ENCODE measurements at places on chromosomes 7 and 10.
A peak's percentile ranks its signal among the peaks of the same experiment; 100 is the strongest.

DNA sequence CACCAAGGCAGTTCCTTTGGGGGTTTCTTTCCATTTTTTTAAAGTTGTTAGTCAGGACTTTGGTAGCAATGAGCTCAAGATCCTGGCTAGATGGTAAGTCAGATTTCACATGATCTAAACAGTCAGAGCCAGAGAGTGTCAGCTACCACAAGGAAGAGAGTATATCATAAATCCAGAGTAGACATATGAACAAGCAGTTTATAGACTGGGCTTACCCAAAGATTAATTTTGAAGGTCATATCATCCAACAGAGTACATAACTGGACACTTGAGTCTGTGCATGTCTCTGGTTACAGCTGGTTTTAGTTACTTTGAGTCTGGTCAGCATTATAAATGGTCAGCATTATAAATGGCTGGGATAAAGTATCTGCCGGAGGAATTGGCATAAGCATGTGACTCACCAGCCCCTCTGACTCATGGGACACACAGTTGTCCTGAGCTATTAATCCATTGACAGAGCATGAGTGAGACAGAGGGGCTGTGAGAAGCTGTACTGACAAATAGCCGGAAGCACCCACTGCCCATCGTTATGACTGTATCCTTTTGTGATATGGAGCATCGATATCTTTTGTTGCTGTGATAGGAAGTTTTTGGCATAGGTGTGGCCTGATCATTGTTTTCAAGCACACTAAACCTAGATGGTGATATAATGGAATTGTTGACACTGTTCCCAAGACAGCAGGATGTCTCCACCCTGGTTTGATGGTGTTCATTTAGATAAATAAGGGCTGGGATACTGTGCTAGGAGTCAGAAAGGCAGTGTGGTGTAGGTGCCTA is 19.3 kb downstream of the PPP1R3C start:
- no peak for DNase-seq

- DNase-seq = peak; percentile 63
These were observed 179.9 kb downstream of the PTPRN2 start for GRCh38 chr7:158407581-158408317.

DNA sequence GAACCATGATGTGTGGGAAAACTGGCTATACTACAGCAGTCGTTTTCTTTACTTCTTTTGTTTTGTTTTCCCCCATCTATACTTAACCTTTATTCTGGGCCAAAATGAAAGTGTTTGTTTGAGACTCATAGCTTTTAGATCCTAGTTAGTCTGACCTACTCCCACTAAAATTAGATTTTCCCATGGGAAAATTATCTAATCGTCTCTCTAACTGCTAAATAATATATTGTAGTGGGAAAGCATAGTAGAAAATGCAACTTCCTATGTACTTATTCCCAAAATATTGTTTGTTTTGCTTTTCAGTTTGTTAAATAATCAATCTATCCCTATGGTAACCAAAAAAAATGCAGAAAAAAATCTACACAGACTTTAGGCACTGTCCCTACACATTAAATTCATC is 96.6 kb downstream of the NOC3L start:
- DNase-seq = no peak

- DNase-seq = no peak
These were observed 111.6 kb downstream of the ARHGAP22 start for GRCh38 chr10:48493083-48493871.

- no peak for DNase-seq
These were observed 98.8 kb downstream of the SEMA3E start for GRCh38 chr7:83550100-83550499.

GRCh38 chr10:36007369-36007768 is 365.3 kb upstream of the FZD8 start:
- no peak for DNase-seq

GRCh38 chr10:77357185-77357584 is 280.4 kb downstream of the KCNMA1 start:
- DNase-seq = no peak

DNA sequence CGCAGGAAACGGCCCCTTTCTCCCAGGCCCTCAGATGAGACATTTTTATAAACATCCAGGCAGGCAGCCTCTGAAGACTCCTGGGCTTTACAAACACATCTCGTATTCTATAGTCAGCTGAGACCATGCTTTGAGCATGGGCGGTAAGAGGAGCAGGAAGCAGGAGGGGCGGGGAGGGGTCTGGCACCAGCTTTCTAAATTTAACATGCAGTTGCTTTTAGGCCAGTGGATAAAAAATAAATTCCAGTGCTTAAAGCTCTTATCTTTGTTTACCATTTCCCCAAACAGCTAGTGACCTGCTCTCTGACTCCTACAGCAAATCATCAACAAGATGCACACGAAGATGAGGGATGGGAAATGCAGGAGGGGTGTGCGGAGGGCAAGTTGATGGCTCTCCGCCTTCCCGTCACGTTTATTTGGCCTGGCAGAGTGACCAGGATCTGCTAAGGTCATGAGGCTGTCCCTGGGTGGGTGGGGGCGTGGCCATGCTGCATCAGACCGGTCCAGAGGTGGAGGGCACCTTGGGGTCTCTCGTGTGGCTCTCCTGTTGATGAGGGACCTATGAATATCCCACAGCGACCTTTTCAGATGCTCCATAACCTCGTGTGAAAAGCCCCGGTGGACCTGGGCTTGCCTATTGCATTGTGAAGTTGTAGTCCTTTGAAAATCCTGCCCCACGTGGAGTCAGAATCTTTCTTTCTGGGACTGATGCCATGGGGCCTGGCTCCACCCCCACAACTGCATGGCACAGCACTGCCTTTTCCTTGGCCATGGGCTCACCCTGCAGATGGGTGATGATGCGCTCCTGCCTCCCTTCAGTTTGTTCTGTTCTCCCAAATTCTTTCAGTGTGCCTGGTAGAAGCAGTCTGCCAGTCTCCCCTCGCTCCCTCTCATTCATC is 67.5 kb downstream of the PARP12 start:
- DNase-seq = peak; percentile 80

DNA sequence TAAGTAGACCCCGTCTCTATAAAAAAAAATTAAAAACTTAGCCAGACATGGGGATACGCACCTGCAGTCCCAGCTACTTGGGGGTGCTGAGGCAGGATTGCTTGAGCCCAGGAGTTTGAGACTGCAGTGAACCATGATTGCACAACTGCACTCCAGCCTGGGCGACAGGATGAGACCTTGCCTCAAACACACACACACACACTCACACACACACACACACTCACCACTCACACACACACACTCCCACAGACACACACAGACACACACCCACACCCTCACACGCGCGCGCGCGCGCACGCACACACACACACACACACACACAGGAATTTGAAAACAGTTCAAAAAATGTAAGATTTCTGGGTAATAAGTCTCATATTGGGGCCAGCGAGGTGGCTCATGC is 8.7 kb upstream of the GRIFIN start:
- no peak for DNase-seq

DNA sequence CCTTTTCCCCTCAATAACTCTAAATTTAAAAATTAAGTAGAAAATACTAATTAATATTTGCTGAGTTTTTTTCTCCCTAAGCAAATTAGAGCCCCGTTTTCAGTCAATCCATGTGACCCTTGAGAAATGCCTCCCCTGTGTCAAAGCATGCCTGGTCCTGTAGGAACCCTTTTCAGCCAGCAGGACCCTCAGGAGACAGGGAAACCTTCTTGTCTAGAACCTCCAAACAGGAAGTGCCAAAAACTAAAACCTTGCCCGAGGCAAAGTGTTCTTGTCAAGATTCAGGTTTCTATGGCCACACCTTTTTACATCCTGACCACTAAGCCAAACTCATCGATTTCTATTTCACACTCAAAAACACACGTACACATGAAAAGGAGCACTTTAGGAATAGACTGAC is 60.1 kb upstream of the NFE2L3 start:
- DNase-seq = no peak

DNA sequence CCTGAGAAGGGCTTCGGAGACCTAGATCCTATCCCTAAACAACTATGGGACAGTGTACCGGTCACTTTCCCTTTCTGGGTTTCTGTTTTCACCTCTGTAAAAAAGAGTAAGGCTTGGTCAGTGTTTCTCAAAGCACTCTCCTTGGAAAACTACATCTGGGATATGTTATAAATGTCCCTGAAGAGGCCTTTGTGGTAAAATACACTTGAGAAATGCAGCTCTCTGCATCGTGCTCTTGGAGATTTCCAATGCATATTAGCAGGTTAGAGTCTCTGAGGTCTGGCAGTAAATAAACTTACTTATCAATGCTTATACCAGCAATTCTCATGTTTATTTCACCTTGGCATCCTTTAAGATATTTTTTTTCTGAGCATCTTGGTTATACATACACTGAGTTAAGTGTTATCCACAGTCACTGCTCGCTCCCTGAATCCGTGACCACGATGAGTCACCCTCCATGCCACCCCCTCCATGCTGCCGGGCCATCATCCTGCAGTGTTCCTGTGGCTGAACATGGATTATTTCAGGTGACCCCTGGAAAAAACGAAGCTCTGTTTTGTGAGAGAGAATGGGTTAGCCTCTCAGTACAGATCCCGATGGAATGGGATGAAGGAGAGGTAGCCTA is 3.3 kb upstream of the TBXAS1 start:
- DNase-seq = no peak

DNA sequence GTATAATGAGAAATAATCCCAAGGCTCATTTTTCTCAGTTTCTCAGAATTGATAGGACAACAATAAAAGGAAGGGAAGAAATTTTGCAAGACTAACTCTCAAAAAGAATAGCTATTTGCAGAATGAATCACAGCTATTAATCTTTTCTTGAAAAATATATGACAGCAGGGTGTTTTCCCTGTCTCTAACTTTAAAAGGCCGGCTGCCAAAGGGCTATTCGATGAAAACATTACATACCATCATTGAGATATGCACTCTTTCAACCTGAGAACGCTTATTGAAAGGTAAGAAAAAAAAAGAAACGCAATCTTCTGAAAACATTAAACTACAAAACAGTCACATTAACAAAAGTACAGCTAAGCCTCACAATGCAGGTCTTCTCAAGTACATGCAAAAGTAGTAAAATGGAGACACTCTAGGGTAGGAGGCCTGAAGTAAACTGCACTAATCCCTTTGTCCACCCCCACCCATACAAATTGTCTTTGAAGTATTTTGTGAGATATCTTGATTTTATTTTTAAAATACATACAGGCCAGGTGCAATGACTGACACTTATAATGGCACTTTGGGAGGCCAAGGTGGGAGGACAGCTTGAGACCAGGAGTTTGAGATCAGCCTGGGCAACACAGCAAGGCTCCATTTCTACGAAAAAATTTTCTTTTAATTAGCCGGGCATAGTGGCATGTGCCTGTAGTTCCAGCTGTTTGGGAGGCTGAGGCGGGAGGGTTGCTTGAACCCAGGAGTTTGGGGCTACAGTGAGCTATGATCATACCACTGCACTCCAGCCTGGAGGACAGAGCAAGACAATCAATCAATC is 83.0 kb downstream of the PARD3 start:
- DNase-seq = no peak

DNA sequence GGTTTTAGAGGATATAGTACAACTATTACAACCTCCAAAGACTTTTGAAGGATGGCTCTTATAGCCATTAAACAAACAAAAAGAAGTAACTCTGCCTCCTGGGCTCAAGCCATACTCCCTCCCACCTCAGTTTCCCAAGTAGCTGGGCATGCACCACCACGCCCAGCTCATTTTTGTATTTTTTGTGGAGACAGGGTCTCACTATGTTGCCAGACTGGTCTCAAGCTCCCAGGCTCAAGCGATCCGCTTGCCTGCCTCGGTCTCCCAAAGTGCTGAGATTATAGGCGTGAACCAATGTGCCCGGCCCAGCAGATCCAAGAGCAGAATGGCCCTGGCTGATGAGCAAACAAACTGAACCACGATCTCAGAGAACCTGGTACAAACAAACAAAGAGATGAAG is 16.0 kb downstream of the NANOS1 start:
- no peak for DNase-seq

- DNase-seq = no peak
These were observed 29.5 kb downstream of the DPY19L1 start for GRCh38 chr7:35007768-35008167.

GRCh38 chr10:34200355-34200901 is 614.7 kb downstream of the PARD3 start:
- DNase-seq = no peak

DNA sequence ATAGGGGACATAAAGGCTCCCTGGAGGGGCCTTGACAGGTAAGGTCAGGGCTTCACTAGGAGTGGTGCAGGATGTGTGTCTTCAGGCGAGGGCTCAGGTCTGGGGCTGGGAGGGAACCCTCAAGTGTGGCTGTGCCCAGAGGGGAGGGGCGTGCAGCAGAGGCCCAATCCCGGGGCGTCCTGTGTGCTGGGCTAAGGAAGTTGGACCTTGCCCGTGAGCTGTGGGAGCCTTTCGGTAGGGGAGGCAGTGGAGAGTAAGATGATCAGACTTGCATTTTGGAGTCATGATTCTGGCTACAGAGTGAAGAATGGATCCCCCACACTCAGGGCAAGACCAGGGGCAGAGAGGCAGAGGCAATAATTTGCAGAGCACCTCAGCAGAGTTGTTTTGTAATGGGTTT is 145.4 kb downstream of the BUB3 start:
- DNase-seq = no peak

DNA sequence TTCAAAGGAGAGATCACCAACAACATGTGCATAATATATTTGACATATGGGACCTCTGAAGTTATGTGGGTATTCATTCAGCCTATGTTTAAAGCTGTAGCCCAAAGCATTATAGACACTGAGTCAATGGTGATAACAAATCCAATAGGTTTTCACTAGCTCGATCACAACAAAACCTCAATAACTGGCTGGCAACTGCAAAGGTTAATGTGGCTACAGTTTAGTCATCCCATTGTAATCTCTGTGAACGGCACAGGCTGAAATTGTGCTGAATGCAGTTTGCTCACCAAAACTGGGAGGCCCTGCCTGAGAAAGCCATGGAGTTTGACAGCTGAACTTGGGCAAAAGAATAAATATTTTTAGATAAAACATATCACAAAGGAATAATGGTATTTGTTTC is 152.4 kb upstream of the ADO start:
- DNase-seq = no peak

- DNase-seq = no peak
These were observed 38.0 kb upstream of the CAV2 start for GRCh38 chr7:116461500-116461899.

DNA sequence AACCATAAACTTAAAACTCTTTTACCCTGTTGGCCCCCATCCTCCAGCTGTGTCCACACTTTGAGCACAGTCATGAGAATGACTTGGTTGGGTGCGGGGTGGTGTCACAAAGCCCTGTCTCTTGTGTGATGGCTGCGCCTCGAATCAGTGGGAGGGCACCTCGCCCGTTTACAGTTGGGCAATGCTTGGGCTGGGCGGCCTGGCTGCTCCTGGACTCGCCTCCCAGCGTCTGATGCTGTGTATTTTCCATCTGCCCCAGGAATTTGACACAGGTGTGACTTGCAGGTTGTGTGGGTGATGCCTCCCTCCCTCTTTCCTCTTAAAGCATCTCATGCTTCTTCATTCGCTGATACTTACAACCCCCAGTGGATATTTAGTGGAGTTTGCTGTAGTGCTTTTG is 33.7 kb downstream of the CHST12 start:
- DNase-seq = no peak

All from putamen (tissue), 1 donor.